Dermis microvascular lymphatic vessel endothelial cell (primary cell): ENCODE measurements at places on chromosomes 6 and 20. TPM values are rescaled to one million over a fixed set of nuclear protein-coding genes. Genes with fewer than 3 reads are reported as not detected.

DNA sequence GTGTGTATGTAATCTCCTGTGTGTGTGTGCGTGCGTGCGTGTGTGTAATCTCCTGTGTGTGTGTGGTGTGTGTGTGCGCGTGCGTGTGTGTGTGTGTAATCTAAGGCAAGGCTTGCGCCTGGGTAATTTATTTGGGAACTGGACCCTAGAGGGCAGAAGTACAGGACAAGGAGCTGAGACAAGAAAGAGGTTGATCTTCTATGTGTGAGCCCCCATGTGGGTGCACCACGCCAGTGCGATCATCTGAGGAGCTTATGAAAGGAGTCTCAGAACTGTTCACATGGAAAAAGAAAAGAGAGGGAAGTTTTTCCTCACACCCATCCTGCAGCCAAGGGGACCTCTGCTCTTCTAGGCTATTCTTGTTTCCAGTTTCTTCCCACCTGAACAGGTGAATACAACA, 220.1 kb upstream of the GGTLC1 start:
- no peak for DNase-seq

The TINAG gene
- total RNA-seq = not detected in 2 replicates

GRCh38 chr6:139863346-139863745, 488.9 kb upstream of the CITED2 start:
- DNase-seq = no peak

GRCh38 chr20:9928955-9929354, 90.1 kb upstream of the PAK5 start:
- DNase-seq = no peak

The TGIF2 gene
- 17.7 and 29.0 TPM in 2 replicates for total RNA-seq

DNA sequence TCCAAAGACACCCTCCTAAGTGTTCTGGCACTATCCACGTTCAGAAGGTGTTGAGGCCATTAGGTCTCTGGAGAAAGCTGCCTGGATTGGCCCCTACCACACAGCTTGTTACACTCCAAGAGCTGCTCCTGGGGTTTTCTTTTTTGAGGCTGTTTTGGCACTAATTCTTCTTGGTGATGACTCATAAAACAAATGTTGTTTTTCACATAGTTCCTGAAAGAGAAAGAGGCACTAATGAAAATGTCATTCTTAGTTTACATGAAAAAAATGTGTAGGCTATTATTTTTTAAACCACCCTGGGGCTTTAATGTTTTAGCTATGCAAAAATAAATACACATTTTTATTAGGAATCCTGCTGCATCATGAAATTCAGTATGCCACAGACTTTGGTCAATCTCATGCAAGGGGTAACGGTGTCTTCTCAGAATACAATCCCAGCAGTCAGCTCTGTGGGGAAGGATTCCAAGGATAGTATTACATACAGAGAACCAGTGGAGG, 38.1 kb downstream of the TBPL1 start:
- peak; percentile 26 for DNase-seq

The SLC22A1 gene
- 0.13 TPM in 1 of 2 replicates, not detected in the other for total RNA-seq

DNA sequence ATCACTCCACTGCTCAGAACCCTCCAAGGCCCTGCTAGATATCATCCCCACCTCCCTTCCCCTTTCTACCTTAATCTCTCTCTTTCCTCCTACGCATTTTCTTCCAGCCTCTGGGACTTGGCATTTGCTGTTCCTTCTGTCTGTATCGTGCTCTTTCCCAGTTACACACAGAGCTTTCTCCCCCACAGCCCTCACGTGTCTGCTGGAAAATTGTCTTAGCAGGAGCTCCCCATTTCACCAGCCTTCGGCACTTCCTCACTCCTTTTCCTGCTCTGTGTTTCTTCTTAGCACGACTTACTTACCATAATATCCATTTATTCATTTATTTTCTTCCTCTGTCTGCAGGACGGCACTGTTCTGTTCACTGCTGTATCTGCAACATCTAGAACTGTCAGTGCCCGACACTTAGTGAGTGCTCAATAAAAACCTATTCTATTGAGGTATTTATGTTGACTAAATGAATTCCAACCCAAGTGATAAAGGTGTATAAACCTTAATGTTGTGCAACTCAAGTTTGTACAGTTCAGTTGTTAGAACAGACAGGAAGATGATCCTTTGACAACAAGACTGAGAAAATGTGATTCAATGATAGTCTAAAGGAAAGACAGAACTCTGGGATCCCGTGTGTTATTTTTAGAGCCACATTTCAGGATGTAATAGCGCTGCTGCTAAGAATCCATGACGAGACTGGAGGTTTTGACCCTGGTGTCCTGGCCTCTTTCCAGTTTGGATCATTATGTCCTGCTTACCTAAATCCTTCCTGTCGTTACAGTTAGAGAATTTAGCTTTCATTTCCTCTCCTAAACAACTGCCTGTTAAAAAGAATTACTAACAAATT, 170.1 kb upstream of the LAMP5 start:
- peak; percentile 97 for DNase-seq

GRCh38 chr6:13423252-13423651, 64.1 kb downstream of the GFOD1 start:
- no peak for DNase-seq
